ENCODE measurements at places on chromosomes 6 and 20.
A peak's percentile ranks its signal among the peaks of the same experiment; 100 is the strongest.

DNA sequence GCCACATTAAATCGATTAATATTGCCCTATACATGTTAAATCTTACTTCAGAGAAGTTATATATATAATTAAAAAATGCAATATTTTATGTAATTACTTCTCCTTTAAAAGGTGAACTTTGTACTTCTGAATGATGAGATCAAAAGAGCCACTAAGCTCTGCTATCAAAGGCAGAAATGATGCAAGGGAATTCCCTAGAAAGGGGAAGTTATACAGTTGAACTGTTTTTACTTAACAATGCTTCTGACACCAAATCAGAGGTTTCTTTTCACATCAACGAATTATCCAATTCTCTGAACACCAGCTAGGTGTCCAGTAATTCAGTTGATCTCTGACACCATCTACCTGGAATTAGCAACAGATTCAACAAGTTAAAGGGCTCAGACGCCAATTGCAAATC lies 319.9 kb upstream of the TSHZ2 start:
- no peak for DNase-seq

- DNase-seq = no peak
Measured at GRCh38 chr6:75493400-75494064, at the start of gene FILIP1. Gene FILIP1, minus strand, starts transcription at chr6:75493800. Its CDS starts 78,828 bp downstream, at chr6:75414972.

DNA sequence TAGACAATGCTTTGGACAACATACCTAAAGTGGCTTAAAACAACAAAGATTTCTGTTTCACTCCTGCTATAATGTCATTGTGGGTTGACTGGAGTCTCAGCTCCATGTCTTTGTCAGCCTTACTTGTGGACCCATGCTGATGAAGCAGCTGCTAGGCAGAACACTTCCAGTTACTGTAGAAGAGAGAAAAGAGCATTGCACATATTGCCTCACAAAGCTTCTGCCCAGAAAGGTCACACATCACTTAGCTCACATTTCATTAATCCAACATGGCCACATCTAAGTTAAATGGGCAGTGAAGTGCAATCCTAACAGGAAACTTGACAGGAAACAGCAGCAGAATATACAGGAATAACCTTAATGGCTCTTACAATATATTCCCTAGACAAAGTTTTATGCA lies 480.5 kb upstream of the HTR1E start:
- no peak for DNase-seq

DNA sequence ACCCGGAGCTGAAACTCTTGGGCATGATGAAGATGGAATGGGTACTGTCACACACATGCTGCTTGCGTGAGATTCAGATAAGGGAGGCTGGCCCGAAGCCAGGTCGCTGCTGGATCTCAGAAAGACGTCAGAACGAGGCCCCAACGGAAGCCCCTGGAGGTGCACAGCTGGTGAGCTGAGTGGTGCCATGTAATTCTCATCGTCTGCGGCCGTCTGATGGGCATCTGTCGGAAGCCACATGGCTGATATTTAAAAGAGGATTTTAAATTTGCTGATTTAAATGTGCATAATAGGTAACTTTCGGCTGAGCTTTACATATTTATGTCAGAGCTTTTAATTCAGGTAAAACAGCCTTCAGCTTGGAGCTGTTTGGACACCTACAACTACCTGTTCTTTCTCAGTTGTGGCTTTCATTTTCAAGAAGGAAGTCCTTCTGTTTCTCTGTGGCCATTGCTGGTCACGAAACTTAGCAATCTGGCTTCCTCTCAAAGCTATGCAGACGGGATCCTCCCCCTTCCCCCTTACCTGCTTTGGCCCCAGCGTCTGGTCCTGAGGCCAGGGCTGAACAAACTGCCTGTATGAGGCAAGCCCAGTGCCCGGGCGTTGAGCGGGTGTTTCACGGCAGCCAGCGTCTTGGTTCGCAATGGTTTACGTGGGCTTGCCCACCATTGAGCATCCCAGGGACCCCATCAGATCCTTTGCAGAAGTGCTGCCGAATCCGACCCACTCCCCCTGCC lies 9.2 kb downstream of the SLCO4A1 start:
- DNase-seq = peak; percentile 76

DNA sequence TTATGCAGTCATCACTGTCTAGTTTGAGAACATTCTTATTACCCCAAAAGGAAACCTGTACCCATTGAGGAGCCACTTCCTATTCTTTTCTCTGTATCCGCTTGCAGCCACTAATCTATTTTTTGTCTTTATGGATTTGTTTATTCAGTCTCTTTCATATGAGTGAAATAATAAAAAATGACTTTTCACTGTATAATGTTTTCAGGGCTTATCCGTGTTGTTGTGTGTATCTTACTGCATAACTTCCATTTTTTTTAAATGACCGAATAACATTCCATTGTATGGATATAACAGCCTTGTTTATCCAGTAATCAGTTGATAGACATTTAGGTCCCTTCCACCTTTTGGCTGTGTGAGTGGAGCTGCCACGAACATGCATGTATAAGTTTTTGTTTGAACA lies 86.6 kb downstream of the ZFAND3 start:
- DNase-seq = no peak

- DNase-seq = no peak
Measured at GRCh38 chr6:10877012-10877411, 4.8 kb downstream of the GCM2 start.

DNA sequence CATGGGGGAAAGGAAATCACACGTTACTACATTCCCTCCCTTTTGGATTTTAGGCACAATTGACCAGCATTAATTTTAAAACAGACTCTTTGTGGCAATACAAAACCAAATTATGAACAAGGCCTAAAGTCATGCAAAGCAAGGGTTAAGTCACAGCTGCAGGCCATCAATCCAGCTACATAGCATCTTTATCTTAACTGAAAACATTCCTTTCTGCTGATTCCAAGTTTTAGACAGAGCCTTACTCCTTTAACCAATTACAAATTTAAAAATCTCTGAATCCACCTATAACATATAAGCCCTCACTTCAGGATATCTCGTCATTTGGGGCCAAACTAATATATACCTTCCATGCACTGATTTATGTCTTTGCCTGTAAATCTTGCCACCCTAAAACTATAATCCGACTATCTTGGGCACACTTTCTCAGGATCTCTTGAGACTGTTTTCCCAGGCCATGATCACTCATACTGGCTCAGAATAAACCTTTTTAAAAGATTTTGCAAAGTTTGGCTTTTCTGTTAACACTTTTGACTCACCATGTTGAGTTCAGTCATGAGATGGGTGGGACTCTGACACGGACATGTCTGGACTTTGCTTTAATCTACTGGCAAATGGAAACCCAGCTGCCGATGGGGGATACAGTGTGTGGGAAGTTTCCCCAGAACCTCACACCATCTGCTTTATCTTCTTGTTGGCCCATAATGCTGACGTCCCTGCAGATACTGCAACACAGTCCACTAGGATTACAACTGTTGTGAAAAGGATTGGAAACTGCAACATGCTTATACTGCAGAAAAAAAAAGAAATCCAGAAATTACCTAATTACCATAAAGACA lies 757.0 kb downstream of the PTPRT start:
- no peak for DNase-seq

DNA sequence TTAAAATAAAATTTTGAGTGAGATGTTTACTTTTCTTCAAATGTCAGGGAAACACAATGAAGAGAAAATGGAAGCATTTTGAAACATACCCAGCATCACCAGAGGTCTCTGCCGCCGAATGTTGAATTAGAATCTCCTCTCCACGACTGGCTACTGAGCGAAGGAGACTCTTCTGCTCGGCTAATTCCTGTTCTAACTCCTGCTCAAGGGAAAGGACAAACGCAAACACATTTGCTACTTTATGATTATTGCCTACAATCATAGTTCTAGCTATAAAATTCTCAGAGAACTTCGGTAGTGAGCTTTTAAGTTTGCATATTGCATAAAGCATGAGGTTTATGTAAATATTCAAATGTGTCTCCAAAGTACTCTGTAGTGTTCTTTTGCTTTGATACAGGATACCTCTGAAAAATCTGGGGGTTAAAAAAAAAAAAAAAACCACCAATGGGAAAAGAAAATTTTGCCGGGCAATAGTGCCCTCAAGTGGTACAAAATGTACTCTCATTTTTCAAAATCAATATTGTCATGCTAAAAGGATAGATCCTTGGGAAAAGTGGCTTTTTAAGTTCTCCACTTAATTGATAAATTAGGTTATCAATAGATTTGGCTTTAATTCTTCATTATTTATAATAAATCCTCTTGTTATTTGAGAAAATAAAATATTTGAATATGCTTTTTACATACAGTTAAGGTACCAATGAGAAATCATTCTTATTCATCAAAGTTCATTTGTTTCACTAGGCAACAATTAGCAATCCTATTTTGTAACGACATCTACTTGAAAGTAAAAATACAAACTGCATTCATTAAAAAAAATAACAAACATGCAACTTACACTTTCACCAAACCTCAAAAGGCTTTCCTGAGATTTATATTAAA lies 369.0 kb downstream of the SYNE1 start:
- peak; percentile 33 for DNase-seq
